Renal cortical epithelial cell (primary cell): ENCODE measurements at places on chromosomes 1 and 21.

GRCh38 chr1:176682830-176683535 is 220.0 kb downstream of the PAPPA2 start:
- no peak for DNase-seq

DNA sequence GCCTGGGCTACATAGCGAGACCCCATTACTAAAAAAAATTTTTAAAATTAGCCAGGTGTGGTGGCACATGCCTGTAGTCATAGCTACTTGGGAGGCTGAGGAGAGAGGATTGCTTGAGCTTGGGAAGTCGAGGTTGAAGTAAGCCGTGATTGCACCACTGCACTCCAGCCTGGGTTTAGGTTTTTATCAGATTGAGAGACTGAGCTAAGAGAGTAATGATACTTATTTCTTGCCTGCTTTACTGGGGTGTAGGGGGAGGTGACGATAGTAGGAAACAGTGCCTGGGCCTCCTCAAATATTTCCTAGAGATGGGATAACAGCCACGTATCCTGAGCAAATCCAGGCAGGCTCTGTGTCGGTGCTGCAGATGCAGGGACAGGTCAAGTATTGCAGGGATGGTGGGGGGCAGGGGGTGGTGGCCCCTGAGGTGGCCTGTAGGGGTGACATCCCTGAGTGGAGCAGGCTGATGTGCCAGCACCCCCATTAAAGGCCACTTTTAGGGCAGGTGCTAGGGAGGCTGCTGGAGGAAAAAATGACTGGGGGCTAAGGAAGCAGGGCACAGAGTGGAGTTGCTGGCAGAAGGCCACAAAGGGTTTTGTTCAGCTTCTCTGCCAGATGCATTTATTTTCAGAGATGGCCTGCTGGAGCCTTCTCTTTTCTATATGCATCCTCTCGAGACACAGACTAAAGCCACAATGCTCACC is 130.5 kb downstream of the RHOU start:
- DNase-seq, result no peak

DNA sequence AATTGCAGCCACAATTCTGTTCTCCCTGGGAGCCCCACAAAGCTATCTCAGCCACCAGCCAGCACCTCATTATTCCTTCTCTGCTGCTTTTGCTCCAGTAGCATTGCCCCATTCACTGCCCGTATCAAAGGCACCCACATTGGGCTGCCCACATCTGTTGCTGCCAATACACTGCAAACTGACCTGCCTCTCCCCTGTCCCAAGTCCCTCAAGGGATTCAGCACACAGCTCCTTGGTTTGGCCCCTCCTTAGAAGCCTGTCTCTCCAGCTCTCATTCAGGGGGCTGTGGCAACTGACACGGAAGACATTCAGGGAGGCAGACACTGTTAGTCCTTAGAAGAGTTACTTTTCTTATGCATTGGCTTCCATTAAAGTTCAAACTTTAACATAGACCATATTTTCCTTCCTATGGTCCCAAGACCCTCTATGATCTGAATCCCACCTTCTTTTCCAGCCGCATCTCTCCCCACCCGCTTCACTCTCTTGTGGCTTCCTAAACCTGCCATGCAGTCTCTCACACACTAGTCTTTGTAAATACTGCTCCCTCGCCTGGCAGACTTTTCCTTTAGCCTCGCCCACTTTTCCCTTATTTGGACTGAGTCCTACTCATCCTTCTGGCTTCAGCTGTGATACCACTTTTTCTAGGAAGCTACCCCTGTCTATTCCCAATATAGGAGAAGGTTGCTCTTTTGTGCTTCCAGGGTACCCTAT is 19.3 kb upstream of the KLHDC8A start:
- DNase-seq, result peak; percentile 40

DNA sequence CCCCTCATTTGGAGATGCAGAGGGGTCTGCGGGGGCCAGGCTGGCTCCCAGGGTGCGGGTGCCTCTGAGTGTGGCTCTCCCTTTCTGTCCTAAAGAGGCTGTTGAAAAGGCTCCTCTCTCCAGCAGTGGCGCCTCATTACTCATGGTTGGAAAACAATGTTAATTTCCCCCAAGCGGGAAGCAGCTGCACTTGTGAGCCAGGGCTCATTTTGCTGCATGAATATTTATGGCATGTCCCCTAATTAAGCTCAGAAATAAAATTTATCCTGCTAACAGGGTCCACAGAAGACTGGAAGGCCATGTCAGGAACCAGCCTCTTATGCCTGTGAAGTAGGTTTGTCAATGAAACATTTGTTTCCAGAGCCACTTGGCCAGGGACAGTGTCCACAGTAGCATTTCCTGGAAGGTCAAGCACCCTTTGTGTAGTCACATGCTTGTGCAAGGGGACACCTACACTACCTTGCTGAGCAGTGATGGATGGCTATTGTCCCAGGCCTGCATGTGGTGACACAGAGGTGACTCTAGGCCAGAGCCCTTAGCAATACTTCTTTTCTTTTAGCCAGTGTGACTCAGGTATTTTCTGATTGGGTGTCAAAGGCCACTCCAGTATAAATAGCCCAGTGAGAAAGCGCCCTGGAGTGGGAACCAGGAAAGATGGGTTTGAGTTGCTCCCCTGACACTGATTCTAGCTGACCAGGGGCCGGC is 259.0 kb downstream of the FOXD2 start:
- peak; percentile 27 for DNase-seq

DNA sequence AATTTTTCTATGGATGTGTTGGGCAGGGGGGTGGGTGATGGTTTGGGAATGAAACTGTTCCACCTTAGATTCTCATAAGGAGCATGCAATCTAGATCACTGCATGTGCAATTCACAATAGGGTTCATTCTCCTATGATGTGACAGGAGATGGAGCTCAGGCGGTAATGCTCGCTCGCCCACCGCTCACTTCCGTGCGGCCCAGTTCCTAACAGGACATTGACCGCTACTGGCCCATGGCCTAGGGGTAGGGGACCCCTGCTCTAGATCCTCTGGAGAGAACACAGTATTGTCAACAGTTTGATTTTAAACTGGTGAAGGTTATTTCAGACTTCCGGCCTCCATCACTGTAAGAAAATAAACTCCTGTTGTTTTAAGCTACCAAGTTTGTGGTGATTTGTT is 55.0 kb upstream of the USH2A start:
- DNase-seq, result no peak

GRCh38 chr1:40899230-40899870 is 37.2 kb upstream of the CITED4 start:
- peak; percentile 52 for DNase-seq

DNA sequence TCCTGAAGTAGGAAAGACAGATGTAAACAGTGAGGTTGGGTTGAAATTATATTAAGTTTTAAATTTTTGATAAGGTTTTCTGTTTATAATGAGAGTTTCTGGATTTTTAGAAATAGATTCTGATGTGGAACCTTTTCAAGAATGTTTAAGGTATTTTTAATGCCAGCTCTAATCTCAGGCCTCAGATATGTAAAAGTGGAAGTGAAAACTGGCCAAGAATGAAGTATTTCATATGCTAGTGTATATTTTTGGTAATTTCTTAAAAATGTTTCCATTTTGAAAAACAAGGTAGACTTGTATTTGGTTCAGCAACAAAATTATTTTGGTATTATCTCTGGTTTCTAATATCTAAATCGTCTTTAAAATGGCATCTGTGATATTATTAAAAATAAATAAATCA is 14.4 kb downstream of the IFNAR1 start:
- no peak for DNase-seq

DNA sequence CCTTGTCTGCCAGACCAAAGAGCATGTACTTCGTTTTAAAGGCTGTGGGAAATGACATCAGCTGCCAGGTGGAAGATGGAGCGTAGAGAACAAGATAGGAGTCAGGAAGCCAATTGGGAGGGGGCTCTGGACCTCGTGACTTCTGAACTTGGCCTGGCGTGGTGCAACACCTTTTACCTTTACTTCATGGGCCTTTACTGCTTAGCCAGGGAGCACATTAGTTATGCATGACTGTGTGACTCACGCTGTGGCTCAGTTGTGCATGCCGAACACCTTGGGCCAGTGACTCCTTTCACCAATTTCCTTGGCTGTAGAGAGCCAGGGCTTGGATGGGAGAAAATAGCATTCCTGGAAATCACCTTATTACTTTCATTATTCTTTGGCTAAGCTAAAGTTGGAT is 7.2 kb downstream of the XCL1 start:
- peak; percentile 95 for DNase-seq

GRCh38 chr1:53409695-53410094 is 49.5 kb upstream of the DMRTB1 start:
- no peak for DNase-seq

- no peak for DNase-seq
Measured at GRCh38 chr21:37842163-37842919, 73.9 kb downstream of the KCNJ6 start.

- no peak for DNase-seq
Measured at GRCh38 chr1:1232208-1232795, at the start of gene B3GALT6. Gene B3GALT6 (plus strand): TSS chr1:1232237. CDS start chr1:1232279, 42 bp downstream.

GRCh38 chr21:42102991-42103390 is 31.9 kb downstream of the UMODL1 start:
- peak; percentile 22 for DNase-seq

DNA sequence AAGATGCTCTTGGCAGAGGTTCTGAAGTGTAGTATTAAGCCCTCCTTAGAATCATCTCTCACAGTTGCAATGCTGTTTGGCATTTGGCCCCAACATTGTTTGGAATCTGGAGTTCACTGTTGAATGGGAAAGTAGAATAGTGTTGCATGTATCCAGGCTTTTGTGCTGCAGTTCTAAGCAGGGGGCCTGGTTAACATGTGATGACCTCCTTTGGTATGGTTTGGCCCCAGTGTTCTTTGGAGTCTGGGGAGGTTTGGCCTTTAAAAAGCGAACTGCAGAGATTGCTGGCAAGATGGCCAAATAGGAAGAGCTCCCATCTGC is 61.8 kb upstream of the PLD5 start:
- DNase-seq, result peak; percentile 26

GRCh38 chr1:10557714-10558113 is 83.0 kb downstream of the PEX14 start:
- DNase-seq, result no peak

DNA sequence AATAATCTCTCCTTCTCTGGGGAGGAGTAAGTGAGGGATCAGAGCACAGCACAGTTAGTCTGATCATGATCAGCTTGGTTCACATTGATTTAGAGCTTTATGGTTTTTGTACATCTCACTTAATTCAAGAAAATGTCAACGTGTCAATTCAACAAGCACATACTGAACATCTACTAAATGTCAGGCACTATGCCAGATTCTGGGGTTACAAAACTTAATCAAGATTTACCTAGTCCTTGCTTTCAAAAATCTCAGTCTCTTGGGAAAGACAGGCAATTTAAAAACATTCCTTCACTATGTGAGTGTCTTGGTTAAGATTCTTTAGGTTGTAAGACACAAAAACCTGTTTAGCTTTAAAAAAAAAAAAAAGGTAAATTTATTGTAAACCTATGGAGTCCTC is 181.4 kb downstream of the AK5 start:
- no peak for DNase-seq

- peak; percentile 79 for DNase-seq
Measured at GRCh38 chr1:203534526-203534925, 40.6 kb downstream of the OPTC start.

DNA sequence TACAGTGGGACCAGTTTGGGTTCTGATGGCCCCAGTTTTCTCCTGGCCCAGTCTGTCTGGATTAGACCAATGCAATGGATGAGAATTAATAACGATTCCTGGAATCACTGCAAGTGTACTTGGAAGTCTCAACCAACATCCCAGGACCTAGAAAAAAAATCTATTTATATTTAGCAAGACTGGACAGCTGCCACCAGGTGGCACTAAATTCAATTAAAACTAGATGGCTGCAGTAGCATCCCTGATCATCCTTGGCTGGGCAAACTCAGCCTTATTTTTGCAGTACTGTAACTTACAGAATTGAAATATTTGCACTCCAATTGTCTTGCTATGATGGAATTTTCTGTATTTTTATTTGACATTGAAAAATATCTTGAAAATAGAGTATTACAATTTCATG is 165.7 kb downstream of the NCAM2 start:
- peak; percentile 22 for DNase-seq

DNA sequence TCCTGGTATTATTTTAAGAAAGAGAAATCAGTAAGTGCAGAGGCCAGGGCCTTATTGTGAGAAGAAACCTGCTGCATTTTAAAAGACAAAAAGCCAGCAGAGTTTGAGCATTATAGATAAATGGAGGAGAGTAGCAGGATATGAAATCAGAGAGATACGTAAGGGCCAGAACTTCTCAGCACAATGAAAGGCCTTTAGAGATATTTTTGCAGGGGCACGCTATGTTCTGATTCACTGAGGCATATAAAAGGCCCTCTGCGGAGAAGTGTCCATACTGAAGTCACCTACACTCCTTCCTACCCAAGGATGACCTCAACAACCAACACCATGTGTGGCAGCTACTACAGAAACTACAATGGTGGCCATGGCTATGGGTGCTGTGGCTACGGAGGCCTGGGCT is at the start of gene KRTAP6-3:
TSS of gene KRTAP6-3 (plus strand) at position 301 of the 400 bp plus-strand sequence. CDS start at position 307, 6 bp downstream.
- no peak for DNase-seq

DNA sequence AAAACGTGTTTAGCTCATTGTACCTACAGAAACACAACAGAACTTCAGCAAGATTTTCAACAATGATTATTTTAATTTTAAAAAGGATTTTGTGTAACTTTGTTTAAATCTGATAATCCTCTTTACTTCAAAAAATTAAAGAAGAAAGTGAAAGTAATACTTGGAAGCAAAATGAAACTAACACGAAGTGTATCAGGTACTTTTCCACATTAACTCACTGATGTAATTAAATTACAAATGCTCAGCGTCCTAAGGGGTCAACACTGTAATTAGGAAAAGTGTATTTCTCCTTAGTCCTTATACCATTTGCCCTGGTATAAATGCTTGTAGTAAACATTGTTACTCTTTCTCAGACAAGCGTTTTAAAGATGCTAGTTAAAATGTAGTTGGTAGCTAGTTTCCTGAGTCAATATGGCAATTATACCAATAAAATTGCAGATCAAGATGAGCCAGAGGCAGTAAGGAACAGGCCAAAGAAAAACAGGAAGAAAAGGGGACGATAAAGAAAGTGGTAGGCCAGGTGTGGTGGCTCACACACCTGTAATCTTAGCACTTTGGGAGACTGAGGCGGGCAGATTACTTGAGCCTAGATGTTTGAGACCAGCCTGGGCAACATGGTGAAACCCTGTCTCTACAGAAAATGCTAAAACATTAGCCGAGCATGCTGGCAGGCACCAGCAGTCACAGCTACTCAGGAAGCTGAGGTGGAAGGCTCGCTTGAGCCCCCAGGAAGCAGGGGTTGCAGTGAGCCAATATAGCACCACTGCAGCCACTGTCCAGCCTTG is 553.0 kb downstream of the SMYD3 start:
- peak; percentile 48 for DNase-seq

GRCh38 chr1:190416239-190416638 is 61.4 kb downstream of the BRINP3 start:
- no peak for DNase-seq

- DNase-seq, result no peak
Measured at GRCh38 chr1:34690269-34690668, 64.6 kb upstream of the GJB5 start.

GRCh38 chr21:41777951-41778815 is 11.3 kb upstream of the RIPK4 start:
- peak; percentile 73 for DNase-seq

- DNase-seq, result peak; percentile 92
Measured at GRCh38 chr1:109274533-109275476, 8.1 kb downstream of the PSRC1 start.
